T-cell (primary cell): ENCODE measurements at places on chromosomes 1 and 21.

- no peak for DNase-seq
Measured at GRCh38 chr1:176177764-176178163, 29.3 kb downstream of the COP1 start.

DNA sequence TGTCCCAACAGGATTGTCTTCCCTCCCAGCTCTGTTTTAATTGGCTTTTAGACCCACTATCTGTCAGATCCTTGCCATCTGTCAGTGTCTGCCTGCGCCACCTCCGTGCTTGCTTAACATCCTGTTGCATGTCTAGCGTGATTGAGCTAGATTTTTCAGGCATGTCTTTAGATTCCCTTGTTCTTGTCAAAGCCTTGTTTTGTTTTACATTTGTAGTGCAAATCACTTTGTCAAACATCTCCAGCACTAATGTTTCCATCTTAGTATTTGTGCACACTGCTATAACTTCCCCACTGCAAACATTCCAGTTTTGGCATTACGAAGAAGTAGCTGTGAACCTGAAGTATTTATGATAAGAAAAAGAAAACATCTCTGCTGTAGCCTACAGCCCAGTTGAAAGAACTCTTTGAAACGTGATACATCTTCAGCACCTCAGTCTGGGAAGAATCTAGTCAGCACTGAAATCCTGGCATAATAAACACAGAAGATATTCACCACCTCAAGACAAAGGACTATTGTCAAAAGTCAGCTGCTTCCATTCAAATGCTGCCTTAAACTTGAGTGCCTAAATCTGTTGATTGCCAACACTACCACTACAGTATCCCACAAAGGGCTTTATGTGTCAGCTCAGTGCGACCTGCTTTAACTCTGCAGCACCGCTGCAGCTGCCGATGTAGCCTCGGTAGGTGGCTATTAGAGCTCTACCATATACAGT lies 105.0 kb downstream of the FNBP1L start:
- no peak for DNase-seq

- DNase-seq, result no peak
Measured at GRCh38 chr1:166272155-166272554, 105.4 kb upstream of the FAM78B start.

GRCh38 chr1:3050603-3051002 lies 18.4 kb upstream of the PRDM16 start:
- no peak for DNase-seq
